Epithelial cell of esophagus (primary cell): ENCODE measurements at places on chromosomes 11 and 22.
A peak's percentile ranks its signal among the peaks of the same experiment; 100 is the strongest.

DNA sequence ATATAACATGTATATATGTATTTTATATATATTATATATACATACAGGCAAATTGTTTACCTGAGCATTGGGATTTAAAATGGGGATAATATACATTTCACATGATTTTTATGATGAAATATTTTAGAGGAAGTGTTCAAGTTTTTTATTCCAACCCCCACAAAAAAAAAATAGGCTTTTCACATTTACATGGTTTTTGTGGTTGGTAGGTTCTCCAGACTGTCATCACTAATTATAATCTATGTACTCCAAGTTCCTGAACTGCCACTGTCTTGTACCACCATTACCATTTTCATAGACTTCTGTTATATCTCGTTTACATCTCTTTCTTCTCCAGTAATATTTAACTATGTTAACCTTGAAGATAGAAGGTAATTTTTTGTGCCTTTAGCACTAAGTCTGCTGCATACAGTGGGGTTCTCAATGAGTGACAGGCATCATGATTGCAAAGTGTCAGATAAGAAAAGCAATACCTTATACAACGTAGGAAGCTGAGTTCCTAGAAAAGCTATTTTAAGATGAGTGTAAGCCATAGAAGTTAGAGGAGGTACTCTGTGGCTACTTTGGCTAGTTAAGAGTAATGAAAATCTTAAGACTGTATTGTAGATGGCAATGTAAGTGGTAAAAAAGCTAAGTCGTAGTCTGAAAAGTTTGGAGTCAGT lies 5.2 kb downstream of the TMEM126A start:
- no peak for DNase-seq

- peak; percentile 93 for DNase-seq
Measured at GRCh38 chr11:73194593-73194992, 23.5 kb upstream of the P2RY2 start.

- DNase-seq: no peak
Measured at GRCh38 chr11:297586-298405, 1.5 kb downstream of the IFITM5 start.

GRCh38 chr11:22042081-22042480 lies 150.8 kb upstream of the ANO5 start:
- no peak for DNase-seq

- DNase-seq: peak; percentile 65
Measured at GRCh38 chr11:108870373-108871020, 205.6 kb downstream of the DDX10 start.

DNA sequence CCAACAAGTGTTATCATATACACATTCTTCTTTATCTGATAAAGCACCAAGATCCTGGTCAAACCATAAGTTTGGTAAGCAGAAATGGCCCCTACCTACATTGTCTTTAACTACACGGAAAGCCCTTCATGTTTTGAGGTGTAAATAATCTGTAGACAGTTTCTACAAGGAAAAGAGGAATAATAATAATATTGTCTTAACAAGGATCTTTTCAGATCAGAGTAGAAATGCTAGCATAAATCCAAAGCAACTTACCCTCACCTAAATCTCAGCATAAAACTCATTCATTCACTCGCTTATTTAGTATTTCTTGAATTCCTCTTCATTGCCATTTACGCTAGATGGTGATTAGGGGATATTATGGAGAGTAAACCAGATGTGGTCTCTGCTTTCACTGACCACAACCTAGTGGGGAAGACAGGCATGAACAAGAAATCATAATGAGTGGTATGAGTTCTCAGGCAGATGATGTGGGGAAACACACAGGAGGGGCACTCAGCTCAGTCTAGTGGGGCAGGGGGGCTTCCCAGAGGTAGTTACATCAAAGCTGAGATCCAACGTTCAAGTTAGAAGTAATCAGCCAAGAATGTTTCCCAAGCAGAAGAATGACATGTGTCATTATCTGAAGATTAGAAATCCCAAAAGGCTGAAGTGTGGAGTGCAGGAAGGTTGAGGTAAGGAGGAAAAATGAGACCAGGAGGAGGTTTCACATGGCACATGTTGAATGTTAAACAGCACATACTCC lies 65.4 kb upstream of the ZC3H12C start:
- DNase-seq: no peak

DNA sequence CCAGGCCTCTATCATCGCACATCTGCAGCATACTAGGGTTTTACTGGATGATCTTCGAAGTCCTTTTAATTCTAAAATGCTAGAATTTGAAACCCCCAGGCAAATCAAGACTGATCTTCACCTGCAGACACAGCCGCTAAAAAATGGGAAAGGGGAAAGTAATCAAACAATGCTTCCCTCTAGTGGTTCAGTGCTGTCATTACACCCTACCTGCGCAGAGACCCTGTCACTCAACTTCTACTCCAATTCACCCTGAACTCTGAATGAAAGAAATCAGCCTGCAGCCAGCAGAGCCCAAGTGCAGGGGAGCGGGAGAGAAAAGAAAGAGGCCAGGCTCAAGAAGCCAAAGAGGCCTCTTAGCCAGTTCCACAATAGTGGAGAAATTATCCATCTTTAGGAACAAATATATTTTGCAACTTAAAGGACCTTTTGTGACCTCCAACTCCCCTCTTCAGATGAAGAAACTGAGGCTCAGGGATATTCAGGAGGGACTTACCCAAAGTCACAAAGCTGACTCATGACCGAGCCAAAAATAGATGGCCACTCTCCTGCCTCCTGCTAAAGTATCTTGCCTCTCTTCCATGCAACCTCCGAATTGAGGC lies 33.0 kb downstream of the SERGEF start:
- peak; percentile 40 for DNase-seq

- DNase-seq: no peak
Measured at GRCh38 chr22:33889748-33890147, 30.5 kb downstream of the LARGE1 start.

DNA sequence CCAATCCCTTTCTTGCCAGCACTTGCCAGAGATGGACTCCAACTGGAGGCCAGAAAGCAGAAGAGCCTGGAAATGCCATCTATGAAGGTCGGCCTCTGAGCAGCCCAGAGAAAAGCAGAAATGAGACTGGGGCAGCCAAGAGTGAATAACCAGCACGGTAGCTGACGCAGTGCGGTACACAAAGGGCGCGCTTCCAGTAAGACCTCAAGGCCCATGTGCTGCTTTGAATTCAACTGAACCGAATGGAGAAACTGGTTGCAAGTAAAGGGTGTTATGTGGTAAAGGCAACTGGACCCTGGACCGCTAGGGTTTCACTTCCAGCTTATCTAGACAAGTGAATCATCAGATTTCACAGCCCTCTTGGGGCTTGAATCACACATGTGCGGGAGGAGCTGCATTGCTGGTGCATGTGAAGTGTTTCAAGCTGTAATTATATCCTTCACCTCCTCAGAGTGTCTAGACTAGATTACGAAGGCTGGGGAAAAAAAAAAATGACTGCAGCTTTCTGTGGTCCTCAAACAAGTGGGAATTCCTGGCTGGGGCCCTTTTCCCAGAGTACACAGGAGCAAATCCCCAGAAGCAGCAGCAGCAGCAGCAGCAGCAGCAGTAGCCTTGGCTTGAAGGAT lies 128.9 kb downstream of the CCDC34 start:
- peak; percentile 83 for DNase-seq

GRCh38 chr11:134139873-134140331 lies 71.0 kb downstream of the JAM3 start:
- peak; percentile 73 for DNase-seq

DNA sequence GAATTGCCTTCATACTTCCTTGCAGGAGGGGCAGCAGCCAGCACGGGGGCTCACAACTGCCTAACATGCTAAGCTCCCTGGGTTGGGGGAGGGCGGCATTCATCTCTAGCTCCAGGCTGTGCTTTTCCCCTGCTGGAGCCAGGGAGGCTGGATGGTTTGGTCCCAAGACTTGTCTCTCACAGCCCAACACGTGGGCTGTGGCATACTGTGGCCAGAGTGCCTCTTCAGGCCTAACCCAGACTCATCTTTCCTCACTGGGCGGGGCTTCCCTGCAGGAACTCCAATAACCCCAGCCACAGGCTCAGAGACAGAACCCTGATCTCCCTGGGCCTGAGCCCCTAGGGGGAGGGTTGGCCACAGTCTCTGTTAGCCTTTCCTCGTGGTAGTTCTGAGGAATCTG lies 121.9 kb upstream of the PLET1 start:
- DNase-seq: no peak

DNA sequence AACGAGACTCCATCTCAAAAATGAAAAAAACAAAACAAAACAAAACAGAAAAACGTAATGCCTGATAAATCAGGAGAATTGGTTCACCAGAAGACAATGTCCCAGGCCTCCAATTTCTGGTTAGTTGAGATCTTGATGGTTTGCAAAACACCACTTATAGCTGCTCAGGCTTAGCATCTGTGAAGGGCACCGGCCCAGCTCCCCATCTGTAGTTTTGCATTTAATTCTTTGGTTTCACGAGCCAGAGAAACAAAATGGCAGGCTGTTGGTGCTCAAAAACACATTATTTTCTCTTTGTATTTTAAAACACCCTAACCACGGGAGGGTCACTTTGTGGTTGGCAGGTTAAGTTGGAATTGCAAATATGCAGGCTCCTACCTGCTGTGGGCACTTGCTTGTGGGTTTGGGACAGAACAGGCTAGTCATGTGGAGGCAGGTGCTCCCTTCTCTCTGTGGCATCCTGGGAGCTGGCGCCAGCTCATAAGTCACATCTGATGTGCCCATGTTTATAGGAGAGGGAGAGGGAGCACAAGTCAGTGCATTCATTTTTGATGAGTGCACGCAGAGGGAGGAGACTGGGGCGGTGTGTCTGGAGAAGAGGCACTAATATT lies 145.9 kb downstream of the CEP164 start:
- DNase-seq: peak; percentile 13

- no peak for DNase-seq
Measured at GRCh38 chr11:110177086-110177456, 83.9 kb downstream of the ZC3H12C start.

DNA sequence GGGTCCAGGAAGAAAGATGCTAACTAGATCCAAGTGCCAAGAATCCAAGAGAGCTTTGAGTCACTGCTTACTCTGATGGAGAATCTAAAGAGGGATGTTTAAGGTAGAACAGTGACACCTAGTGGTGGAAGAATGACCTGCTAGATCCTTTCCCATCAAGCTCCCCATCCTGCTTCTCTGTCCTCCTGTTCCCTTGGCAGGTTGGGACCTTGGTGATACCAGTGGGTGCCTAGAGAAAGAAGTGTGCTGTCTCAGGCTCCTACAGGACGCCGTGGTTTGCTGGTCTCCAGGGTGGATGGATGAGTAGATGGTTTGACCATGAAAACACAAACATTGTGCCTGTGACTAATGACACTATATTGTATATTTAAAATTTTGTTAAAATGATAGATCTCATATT lies 383.7 kb downstream of the TMEM135 start:
- peak; percentile 90 for DNase-seq

- DNase-seq: no peak
Measured at GRCh38 chr11:5336331-5336730, 7.0 kb downstream of the OR51B5 start.

DNA sequence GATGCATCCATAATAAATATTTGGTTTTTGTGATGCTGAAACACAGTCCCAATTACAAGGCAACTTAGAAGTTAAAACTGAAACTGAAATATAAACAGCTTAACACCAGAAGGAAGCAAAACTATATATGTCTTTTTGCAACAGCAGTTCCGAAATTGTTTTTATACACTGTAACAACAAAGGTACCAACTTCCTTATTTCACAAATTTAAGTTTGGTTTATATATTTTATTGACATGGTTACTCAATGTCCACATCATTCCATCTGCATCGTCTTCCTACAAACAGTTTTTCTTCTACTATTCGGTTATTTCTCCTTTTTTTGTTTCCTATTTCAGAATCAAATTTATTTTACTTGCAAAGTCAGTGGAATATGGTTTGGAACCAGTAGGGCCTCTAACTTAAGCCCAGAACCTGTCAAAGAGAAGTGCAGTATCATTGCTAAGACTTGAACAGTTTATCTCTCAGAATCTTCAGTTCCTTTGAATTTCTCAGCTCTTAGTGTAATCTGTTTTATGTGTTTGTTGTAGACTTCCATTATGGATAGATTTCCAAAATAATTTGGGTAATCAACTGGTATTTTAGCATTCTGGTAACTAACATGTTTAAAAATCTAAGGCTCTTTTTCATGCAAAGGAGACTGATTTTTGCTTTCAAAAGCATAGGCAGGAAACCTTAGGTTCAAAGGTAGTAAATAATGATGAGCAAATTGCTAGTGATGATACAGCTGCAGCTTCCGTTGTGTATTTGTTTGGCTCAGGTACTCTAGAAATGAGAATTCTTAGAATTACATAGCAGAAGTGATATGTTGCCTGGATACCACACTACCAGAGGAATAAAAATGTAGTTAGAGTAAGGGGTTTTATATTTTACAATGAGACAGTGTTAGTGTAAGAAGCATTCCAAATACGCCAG lies 8.2 kb upstream of the HSPA8 start:
- no peak for DNase-seq

DNA sequence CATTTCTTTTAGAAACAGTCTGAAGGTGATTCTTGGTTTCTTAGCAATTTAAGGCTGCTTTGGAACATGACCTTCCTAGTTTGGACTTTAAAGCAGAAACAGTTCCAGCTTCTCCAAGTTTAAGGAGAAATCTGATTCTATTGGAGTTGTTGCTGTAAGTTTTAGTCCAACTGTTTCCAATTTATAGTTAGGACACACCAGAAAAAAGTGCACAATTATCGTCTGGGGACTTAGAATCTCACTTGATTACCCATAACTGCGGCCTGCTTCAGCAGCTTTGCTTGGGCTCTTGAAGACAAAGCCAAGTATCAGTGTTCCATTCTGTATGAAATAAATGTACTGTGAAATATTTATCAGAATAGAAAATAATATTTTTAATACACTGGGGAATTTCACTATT lies 246.6 kb downstream of the TMEM135 start:
- DNase-seq: no peak

DNA sequence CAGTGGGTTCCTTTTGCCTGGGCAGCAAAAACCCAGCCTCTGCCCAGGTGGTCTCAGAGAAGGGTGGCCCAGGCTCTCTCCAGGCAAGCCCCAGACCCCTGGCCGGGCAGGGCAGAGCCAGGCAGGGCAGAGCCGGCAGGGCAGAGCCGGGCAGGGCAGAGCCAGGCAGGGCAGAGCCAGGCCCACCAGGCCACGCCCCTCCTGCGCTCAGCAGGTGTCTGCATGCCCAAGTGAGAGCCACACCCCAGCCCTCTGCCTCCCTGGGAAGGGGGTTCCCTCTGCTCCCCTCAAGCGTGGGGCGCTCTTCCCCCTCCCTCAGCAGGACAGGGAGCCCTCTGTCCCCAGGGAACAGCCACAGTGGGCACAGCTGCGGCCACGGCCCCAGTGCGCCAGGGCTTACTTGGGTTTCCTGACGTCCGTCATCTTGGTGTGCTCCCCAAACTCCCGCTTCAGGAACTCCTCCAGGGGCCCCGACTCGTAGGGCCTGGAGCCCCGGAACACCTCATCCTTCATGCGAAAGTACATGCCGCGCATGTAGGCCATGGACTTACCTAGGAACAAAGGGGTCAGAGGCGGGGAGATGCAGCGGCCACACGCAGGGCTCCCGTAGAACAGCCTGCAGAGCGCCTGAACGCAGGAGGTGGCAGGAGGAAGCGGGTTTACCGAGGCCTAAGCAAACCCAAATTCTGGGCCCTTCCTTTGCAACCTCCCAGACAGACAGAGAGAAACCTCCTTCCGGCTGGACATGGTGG lies 10.1 kb upstream of the BAIAP2L2 start:
- peak; percentile 48 for DNase-seq
